ENCODE measurements at places on chromosomes 2 and 18. TPM values are rescaled to one million over a fixed set of nuclear protein-coding genes. Genes with fewer than 3 reads are reported as not detected.
A peak's percentile ranks its signal among the peaks of the same experiment; 100 is the strongest.

DNA sequence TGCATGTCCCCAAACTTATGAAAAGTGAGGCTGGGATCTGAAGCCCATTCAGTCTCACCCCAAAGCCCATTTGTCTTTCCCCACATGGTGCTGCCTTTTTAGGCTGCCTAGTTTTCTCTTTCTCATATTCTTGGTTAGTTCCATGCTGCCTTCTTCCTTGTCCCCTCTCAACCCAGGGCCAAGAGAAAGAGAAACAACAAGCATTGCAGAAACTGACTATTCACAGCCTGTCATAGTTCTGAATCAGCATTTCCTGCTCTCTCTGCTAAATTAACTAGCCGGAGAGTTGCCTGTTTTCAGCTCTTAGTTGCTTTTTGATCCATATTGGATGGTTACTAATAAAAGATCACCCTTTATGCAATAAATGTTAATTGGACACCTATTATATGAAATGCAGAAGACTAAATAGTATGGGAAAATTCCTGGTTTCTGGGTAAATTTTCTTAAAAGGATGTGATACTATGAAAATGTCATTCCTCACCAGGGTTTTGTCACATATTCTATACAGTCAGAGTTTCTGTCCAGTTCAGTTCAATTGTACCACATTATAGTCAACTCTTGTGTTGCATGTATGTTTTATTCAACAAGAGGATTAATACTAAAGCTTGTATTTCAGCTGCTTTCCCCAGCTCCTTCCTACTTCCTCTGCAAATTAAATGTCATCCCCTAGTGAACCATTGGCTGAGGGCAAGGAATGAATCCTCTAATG is 246.5 kb downstream of the GALR1 start:
- DNase-seq: no peak

- DNase-seq: no peak
These were observed 42.9 kb upstream of the TUBA3E start for GRCh38 chr2:130241041-130241707.

ZNF521 gene
- total RNA-seq: not detected

DNA sequence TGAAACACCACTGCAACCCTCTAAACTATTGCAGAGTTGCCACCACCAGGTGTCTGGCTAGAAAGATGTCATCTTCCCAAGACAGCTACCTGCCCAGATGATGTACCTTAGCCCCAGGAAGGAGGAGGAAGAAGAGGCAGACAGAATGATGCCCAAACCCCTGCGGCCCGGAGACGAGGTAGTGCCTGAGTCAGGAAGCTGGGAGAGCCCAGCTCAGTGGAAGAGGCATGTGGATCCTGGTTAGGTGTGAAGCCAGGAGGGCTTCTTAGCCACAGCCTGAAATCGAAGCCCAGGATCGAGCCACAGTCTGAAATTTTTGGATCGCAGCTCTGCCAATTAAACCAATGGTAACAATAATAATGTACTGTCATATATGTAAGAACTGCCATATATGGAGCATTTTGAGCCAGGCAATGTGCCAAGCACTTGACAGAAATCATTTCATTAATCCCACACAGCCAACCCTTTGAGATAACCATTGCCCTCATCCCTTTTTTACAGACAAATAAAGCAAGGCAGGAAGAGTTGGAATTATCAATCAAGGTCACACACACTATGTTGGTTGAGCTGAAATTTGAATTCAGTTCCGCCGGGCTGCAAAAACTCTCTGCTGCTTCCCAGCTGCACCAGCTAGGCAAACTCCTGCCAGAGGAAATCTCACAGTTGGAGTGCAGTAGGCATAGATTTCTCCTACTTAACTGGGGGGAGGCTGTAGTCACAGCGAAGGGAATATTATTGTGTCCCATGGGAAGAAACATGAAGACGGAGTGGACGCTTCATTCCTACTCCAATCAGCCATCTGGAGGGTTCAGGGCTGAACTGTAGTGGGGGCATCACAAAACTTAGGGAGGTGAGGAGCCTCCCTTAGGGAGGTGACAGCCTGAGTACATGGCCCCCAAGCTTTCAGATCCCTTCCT is 19.4 kb upstream of the CYP1B1 start:
- no peak for DNase-seq

GRCh38 chr18:73737990-73738389 is 409.6 kb downstream of the FBXO15 start:
- no peak for DNase-seq

DNA sequence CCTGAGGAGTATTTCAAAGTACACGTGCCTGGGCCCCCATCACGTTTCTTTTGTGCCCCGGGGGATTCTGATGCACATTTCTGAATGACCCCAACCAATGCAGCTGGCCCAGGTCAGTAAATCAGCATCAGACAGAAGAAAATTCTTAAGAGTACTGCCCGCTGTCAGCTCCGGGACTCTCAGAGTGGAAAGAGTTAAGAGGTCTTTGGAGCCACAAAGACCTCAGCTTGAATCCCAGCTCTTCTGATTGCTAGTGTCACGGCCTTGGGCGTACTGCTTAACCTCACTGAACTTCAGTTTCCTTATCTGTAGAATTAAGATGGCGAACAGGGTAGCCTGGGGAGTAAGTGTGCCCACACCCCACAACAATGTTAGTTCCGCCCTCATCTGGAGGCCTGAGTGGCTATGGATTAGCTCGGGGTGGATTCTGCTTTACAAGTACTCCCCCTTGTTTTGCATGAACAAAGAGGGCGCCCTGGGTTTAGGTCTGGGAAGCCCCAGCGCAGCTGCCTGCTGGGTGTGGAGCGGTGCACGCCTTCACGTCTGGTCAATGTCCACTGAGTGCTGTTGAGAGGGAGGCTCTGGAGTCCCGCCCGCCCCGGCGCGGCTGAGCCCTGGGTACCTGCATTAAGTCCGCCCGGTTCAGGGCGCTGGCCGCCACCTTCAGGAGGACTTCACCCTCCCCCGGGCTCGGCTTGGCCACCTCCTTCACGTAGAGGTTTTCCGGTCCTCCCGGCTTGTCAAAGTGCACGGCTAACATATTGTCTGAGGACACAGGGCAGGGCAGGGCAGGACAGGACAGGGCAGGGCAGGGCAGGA is 858 bp downstream of the TP53I3 start:
- DNase-seq: no peak

DNA sequence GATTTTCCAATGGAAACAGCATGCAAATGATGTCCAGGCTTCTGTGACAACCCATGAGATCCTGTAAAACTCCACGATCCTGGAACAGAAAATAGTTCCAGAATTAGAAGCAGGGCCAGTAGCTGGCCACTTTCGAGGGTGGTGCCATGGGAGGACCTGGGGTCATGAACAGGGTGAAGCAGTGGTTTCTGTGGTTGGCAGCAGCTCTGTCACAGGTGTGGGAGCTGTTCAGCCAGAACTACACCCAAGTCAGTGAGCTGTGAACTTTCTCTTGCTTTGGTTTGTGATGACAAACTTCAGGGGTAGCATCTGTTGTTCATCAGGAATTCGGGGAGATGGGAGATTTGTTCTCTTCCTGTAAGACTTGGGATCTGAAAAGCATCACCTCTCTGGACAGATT is 314.4 kb upstream of the NT5C1B start:
- DNase-seq: no peak

- DNase-seq: no peak
These were observed 18.7 kb downstream of the C2orf92 start for GRCh38 chr2:97688062-97688827.

GRCh38 chr2:177666408-177666807 is 273.8 kb downstream of the AGPS start:
- no peak for DNase-seq

- no peak for DNase-seq
These were observed 579.0 kb downstream of the RIT2 start for GRCh38 chr18:42536442-42536841.

GRCh38 chr2:20350753-20351554 is at the start of gene PUM2:
TSS of gene PUM2 (minus strand) at chr2:20350844. CDS start at chr2:20327360, 23,484 bp downstream.
- DNase-seq: peak; percentile 98

BOLL gene
- total RNA-seq: not detected

- no peak for DNase-seq
These were observed 6.1 kb downstream of the INO80C start for GRCh38 chr18:35491700-35492077.

DNA sequence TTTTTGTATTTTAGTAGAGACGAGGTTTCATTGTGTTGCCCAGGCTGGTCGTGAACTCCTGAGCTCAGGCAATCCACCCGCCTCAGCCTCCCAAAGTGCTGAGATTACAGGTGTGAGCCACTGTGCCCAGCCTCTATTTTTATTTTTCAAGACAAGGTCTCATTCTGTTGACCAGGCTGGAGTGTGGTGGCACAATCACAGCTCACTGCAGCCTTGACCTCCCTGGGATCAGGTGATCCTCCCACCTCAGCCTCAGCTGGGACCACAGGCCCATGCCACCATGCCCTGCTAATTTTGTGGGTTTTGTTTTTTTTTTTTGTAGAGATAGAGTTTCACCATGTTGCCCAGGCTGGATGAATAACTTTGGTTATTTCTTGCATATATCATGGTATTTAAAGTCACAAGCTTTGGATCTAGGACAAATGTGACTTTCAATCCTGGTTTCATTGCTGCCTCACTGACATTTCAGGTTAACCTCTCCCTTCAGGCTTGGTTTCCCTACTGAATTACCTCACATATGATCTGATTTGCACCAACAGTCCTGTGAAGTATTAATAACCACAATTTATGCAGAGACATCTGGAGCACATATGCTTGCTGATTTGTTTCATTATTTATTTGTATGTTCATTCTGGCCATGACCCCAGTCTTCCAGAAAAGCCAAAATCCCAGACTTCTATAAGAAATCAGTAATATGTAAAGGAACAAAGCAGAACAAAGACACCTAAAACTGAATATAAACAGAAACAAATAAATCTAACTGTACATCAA is 17.5 kb upstream of the RAB31 start:
- no peak for DNase-seq

GPBAR1 gene
- 0.51 TPM for total RNA-seq

DNA sequence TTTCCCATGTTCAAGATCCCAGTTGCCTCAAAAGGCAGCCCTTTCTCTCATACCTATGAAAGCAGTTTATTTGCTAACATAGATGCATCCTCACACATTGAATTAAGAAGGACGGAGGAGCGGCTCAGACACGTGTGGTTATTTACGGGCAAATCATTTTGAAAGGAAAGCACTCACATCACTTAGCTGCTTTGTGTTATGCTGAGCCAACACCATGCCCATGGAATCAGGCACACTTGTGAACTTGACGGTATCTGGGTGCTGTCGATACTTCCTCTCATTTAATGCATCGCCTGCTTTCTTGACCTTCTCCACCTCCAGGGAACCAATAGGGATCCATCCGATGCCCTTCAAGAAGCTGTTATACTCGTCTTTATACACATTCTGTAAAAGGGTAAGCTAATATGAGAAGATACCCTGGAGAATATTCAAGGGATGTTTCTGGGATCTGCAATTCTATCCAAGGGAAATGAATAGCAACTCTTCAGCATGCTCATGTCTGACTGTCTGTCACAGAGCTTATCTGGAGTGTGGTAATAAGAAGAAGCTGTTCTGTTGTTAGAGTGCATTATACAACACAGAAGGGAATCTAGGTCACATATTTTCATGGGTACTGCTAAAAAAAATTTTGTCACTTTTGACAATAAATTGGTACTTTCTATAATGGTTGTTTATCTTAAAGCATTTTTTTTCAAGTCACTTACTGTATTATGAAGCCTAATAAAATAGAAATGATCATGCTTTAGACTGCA is 63.3 kb downstream of the NEB start:
- DNase-seq: no peak

- DNase-seq: no peak
These were observed 11.5 kb upstream of the GMCL1 start for GRCh38 chr2:69817729-69818501.

DNA sequence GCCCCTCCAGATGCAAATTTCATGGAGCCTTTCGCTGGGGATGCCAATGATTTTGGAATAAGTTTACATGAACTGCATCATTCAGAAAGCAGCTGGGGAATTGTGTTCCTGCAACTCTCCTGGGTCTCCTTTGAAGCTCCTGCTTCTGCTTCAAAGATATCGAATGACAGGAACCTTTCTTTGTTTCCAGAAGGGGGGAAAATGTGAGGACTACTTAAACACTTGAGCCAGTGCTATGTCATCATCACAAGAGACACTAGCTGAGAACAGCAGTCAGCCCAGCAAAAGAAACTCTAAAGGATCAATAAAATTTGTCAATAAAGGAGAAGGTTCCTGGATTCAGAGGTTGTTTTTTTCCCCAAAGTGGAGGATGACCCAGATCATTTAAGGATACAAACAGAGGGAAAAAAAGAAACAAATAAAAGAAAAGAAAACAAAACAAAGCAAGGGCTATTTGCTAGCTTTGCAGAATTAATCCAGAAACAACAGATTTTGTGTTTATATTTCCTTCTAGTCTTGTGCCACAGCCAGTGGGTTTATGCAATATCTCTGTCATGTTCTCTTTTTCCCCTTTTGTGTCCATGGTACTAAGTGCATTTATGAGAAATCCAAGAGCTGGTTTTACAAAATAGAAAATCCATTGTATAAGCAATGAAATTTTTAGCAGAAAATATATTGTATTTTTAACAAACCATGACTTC is 463.7 kb downstream of the CDH2 start:
- DNase-seq: no peak

GRCh38 chr2:235940330-235940729 is 227.9 kb downstream of the GBX2 start:
- no peak for DNase-seq

RBM44 gene
- total RNA-seq: 0.33 TPM

CENPA gene
- total RNA-seq: 18.2 TPM

DNA sequence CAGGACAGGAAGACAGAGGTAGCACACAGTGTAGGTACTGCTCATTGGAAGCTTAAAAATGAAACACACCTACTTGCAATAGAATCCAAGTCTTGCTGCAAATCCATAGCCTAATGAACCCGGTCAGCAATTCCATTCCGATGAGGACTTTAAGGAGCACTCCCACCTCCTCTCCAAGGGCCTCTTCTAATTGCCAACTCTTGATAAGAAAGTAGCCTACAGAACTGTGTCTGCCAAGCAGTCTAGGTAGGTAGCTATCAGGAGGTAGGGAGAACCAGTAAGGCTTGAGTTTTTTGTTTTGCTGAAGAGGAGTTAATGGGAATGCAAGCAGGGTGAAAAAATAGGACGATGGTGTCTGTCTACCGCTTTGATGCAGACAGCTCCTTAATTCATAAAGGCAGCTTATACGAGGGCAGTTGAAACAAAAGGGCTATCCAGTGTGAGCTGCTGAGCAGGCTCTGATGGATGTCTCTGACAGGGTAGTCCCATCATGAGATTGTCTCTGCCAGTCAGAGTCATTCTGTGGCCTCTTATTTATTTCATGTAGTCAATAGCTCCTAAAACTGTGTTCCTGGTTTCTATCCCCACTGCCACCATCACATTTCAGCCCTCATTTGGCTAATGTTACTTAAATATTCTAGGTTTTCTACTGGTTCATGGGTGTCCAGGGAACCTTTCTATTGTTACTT is 155.6 kb upstream of the DNMT3A start:
- DNase-seq: no peak

DNA sequence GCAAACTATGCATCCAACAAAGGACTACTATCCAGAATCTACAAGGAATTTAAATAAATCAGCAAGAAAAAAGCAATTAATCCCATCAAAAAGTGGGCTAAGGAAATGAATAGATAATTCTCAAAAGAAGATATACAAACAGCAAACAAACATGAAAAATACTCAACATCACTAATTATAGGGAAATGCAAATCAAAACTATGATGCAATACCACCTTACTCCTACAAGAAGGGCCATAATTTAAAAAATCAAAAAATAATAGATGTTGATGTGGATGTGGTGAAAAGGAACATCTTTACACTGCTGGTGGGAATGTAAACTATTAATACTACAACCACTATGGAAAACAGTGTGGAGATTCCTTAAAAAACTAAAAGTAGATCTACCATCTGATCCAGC is 164.7 kb downstream of the ZBTB7C start:
- no peak for DNase-seq

Data from CD8-positive, alpha-beta memory T cell (primary cell).